ENCODE measurements at places on chromosomes 16 and 17. TPM values are rescaled to one million over a fixed set of nuclear protein-coding genes. Genes with fewer than 3 reads are reported as not detected.

ABCA3 gene
- total RNA-seq: 36.3 TPM

TERB1 gene
- 0.41 TPM for total RNA-seq

FN3K gene
- total RNA-seq: 9.8 TPM

RAB37 gene
- total RNA-seq: 0.82 TPM

SPATA32 gene
- total RNA-seq: not detected

KRT16 gene
- not detected for total RNA-seq

DNAAF8 gene
- total RNA-seq: 1.2 TPM

PRR35 gene
- total RNA-seq: not detected

KRTAP3-1 gene
- not detected for total RNA-seq

TVP23C gene
- total RNA-seq: 47.7 TPM

RNF135 gene
- total RNA-seq: 1.2 TPM

RPUSD1 gene
- 12.6 TPM for total RNA-seq

SCN4A gene
- not detected for total RNA-seq

DHODH gene
- total RNA-seq: 2.4 TPM

SMTNL2 gene
- 4.1 TPM for total RNA-seq

SLC9A5 gene
- total RNA-seq: 0.41 TPM

HBA1 gene
- total RNA-seq: 371 TPM

C16orf46 gene
- total RNA-seq: 0.41 TPM

NOG gene
- total RNA-seq: 7.7 TPM

YBX2 gene
- 1.2 TPM for total RNA-seq

SLC13A5 gene
- 0.41 TPM for total RNA-seq

AIPL1 gene
- not detected for total RNA-seq

PIK3R6 gene
- total RNA-seq: under 0.01 TPM

CHST5 gene
- 0.41 TPM for total RNA-seq

KRT20 gene
- total RNA-seq: not detected

PDK2 gene
- total RNA-seq: 11.8 TPM

FGF11 gene
- 5.3 TPM for total RNA-seq

PITPNM3 gene
- total RNA-seq: 10.6 TPM

NOB1 gene
- total RNA-seq: 11.4 TPM

ZACN gene
- not detected for total RNA-seq

TP53TG3F gene
- total RNA-seq: not detected

CTF1 gene
- 0.41 TPM for total RNA-seq

Measured in frontal cortex (tissue), 4 donors.